ENCODE measurements at places on chromosomes 3 and 15.

GRCh38 chr3:191244242-191244867, 45.3 kb downstream of the OSTN start:
- peak; percentile 29 for DNase-seq

- DNase-seq: no peak
Observed at GRCh38 chr3:168497183-168497582, 401.5 kb upstream of the GOLIM4 start.

DNA sequence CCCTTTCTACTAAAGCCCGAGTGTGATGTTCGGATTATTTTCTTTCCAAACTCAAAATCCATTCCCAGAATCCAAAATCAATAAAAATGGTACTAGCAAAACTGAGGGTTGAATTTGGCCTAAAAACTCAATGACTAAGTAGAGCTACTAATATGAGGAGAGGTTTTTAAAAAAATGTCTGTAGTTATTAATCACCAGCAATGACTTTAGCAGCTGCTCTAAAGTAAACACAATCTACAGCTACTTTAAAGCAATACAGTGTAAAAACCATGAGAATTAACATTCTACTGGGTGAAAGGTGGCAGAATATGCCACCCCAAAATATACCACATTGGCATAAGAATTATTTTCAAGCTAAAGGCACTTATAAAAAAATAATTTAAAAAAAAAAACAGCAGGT, 23.5 kb downstream of the FHIT start:
- no peak for DNase-seq

DNA sequence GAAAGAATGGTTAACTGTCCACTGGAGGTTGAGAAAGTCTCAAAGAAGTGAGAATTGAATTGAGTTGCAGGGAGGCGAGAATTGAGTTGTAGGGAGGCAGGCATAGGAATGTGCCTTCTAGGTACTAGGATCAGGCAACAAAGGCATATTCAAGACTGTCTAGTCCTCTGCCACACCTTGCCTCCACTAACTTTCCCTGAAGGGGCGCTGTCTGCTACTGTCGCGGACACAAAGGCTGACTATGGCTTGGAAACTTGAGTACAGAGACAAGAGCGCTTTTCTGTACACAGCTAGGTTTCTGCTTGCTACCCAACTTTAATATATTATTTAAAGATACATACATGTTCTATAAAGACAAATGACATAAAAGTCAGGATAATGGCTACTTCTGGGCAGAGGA, 10.4 kb upstream of the FBXL22 start:
- no peak for DNase-seq

- no peak for DNase-seq
Observed at GRCh38 chr15:101009176-101009575, 90.0 kb downstream of the LRRK1 start.

DNA sequence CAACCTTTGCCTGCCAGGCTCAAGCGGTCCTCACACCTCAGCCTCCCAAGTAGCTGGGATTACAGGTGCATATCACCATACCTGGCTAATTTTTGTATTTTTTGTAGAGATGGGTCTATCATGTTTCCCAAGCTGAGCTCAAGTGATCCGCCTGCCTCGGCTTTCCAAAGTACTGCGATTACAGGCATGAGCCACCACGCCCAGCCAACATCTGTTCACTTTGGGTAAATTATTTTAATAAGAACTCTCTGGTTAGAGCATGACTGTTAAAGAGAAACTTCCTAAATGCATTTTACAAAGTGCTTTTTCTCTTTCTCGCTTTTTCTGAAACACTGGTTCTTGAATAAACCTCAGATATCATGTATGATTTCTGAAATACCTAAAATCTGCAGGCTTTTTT, 172.5 kb downstream of the PTPRG start:
- no peak for DNase-seq

- no peak for DNase-seq
Observed at GRCh38 chr3:11638495-11639358, 5.0 kb downstream of the VGLL4 start.

DNA sequence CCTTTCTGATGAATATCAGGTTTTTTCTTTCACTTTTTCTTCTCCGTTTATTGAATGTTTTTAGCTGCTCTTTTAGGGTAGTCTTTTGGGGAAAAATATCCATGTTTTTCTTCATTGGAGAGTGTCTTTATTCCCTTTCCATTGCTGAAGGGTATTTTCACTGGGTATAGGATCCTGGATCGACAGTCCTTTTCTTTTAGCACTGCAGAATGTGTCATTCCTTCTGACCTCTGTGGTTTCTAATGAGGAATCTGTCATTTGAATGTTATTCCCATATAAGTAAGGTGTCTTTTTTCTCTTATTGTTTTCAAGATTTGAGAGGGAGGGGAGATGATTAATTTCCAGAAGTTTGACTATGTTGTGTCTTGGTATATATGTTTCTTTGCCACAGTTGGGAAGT, 96.8 kb downstream of the BBX start:
- peak; percentile 31 for DNase-seq

GRCh38 chr3:134904241-134904771, 109.2 kb downstream of the EPHB1 start:
- peak; percentile 58 for DNase-seq
